Activated CD4-positive, alpha-beta T cell treated with anti-CD3 and anti-CD28 coated beads, Interleukin-2, amount 10 ng/mL, durations not matched to agents 7 days and 5 days (primary cell): ENCODE measurements at places on chromosomes 4 and X. TPM values are rescaled to one million over a fixed set of nuclear protein-coding genes. Genes with fewer than 3 reads are reported as not detected.

PTTG2 gene
- total RNA-seq, result 2.2 TPM

DNA sequence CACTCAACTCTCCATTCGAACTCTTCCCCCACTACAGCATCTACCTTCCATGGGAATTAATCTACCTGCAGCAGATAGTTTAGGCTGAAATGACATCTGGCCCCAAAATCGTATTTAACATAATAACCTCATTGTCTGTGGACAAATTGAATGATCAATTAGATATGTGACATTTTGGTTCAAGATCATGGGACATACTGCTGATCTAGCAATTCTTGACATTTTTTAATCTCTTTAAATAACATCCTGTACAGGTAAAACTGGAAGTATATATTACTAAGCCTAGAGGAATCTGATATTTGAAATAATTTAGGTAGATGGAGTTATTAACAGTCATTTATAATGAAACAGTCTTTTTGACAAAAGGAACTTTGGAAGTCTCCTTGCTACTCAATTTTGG, 702.5 kb downstream of the NLGN4X start:
- no peaks in the 10 kb centered on the region for H3K36me3 ChIP-seq
- H3K4me1 ChIP-seq, result no peaks in the 10 kb centered on the region
- no peak for DNase-seq
- no peaks in the 10 kb centered on the region for H3K27me3 ChIP-seq
- H3K27ac ChIP-seq, result no peak overlapping the region

DNA sequence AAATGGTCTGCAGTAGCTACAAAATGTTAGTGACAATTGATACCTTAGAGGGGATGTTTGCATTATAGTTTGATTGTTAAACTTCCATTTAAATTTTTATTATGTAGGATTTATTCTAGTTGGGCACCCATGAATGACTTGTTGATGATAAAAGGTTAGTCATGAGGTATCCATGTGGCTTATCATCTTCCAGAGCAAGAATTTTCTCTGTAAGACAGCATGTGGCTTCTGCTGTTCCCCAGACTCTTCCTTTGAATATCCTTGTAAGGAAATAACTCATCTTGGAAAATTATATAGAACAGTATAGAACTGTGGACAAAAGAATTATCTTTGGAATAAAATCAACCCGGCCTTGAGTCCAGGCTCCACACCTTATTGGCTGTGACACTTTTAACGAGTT, 40.1 kb upstream of the KLHL8 start:
- DNase-seq, result no peak
- H3K36me3 ChIP-seq, result no peaks in the 10 kb centered on the region
- no peak overlapping the region for H3K4me3 ChIP-seq
- H3K27me3 ChIP-seq, result peaks cover 3% of the 10 kb centered on the region

DNA sequence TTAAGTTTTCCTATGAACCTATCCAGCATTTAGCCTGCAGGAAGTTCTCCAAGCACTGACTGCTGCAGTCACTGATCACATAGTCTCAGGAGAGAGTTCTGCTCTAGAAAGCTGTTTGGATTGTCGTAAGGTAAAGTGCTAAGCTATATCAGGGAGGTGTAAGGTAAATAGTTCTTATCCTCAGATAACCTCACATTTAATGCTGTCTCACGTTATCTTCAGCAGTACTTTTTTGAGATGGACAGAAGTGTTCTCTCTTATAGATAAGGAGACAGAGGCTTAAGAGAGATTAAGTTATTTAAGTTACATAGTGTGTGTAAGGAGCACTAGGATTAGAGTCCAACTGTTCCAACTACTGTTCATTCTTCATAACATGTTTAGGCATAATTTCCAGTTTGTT, 77.9 kb downstream of the STIM2 start:
- H3K27me3 ChIP-seq, result no peaks in the 10 kb centered on the region
- no peak overlapping the region for H3K4me3 ChIP-seq
- H3K36me3 ChIP-seq, result peaks cover 10% of the 10 kb centered on the region

GRCh38 chrX:130083656-130084382, 26.5 kb downstream of the ELF4 start:
- H3K27me3 ChIP-seq, result no peaks in the 10 kb centered on the region
- peaks cover 39% of the 10 kb centered on the region for H3K36me3 ChIP-seq
- peaks cover 76% of the 10 kb centered on the region for H3K4me1 ChIP-seq
- H3K4me3 ChIP-seq, result peak overlapping the region; percentile 78
- peak overlapping the region; percentile 94 for H3K27ac ChIP-seq

DNA sequence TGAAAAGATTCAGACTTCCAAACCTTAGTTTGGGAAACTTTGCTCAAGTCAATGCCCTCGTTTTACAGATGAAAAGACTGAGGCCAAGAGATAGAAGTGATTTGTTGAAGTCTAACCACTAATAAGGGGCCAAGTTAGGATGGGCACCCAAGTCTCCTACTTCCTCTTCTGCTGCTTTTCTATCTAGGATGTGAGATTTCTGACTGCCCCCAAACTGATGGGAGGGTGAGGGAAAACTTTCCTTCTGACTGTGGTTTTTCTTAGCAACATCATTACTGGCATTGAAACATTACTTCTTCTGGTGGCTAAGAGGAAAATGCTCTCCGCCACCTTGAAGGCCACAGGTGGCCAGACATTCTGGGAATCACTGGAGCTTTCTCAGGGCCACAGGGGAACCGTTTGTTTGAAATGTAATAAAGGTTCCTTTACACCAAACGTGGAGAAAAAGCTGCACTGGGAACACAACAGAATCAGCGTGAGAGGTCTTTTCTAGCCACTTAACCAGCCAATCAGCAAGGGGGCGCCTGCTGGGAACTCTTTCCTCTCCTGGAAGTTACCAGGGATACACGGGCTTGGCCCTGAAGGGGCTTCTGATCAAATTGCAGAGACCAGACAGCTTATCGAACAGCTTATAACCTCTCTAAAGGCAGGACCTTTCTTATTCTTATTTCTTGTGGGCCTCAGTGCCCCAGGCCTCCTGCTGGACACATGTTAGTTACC, 115.9 kb upstream of the TEX13D start:
- peak overlapping the region; percentile 61 for H3K4me3 ChIP-seq
- H3K27me3 ChIP-seq, result no peaks in the 10 kb centered on the region
- peaks cover 8% of the 10 kb centered on the region for H3K36me3 ChIP-seq
- H3K27ac ChIP-seq, result peak overlapping the region; percentile 93
- peaks cover 81% of the 10 kb centered on the region for H3K4me1 ChIP-seq

DNA sequence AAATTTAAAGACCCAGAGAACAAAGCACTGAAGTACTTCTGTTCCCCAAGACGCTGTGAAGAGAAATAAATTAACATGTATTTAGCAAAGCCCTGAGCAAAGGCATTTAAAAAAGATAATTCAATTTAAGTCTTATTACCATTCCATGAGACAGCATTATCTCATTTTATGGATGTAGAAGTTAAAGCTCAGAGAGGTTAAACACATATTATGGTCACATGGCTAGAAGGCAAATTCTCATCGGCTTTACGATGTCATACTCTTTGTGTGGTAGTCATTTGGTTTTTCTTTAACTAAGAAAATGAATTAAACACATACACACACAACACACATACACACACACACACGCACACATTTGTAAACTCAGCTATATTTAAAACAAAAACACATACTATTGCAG, 262.7 kb downstream of the HS3ST1 start:
- no peaks in the 10 kb centered on the region for H3K4me1 ChIP-seq
- H3K4me3 ChIP-seq, result no peak overlapping the region
- H3K27me3 ChIP-seq, result no peaks in the 10 kb centered on the region
- DNase-seq, result no peak
- no peaks in the 10 kb centered on the region for H3K36me3 ChIP-seq

ZFP92 gene
- 0.60 TPM for total RNA-seq

WNK3 gene
- total RNA-seq, result 0.07 TPM

DNA sequence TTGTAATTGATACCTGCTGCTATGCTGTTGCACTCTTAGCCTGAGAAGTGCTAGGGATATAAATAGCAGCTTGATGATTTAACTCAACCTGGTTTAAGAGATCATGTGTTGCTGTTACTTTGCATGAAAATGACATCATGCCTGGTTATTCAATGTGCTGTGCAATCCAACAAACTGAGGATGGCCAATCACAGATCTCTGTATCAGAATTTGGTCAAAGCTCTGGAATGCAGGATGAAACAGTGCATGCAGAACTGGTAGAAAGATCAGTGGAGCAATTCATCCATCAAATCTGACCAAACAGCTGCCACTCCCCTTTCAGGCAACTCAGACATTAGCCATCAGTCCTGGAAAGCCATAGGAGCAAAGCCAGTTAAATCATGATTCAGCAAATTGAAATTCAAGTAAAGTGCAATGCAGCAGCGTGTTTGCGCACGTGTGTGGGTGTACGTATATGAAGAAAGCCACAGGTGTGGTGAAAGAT, 160.3 kb upstream of the RASGEF1B start:
- H3K4me3 ChIP-seq, result no peak overlapping the region
- DNase-seq, result no peak
- H3K27me3 ChIP-seq, result no peaks in the 10 kb centered on the region
- no peaks in the 10 kb centered on the region for H3K36me3 ChIP-seq
- no peak overlapping the region for H3K27ac ChIP-seq

RIBC1 gene
- total RNA-seq, result 1.1 TPM

- DNase-seq, result peak; percentile 87
- H3K4me1 ChIP-seq, result peaks cover 24% of the 10 kb centered on the region
- H3K36me3 ChIP-seq, result peaks cover 3% of the 10 kb centered on the region
- H3K4me3 ChIP-seq, result peak within 1 kb of the TSS; percentile 88
- H3K27me3 ChIP-seq, result no peaks in the 10 kb centered on the region
Observed at GRCh38 chrX:53093748-53094581, at the start of gene KANTR. TSS of gene KANTR (plus strand) at chrX:53094142. CDS start at chrX:53124273, 30,131 bp downstream.

- H3K36me3 ChIP-seq, result no peaks in the 10 kb centered on the region
- DNase-seq, result no peak
- H3K4me3 ChIP-seq, result no peak overlapping the region
- no peaks in the 10 kb centered on the region for H3K4me1 ChIP-seq
- no peak overlapping the region for H3K27ac ChIP-seq
- H3K27me3 ChIP-seq, result peaks cover 2% of the 10 kb centered on the region
Observed at GRCh38 chrX:54978448-54978847, 15.5 kb downstream of the PFKFB1 start.

- H3K27ac ChIP-seq, result no peak overlapping the region
- no peak overlapping the region for H3K4me3 ChIP-seq
- no peak for DNase-seq
- H3K27me3 ChIP-seq, result no peaks in the 10 kb centered on the region
- no peaks in the 10 kb centered on the region for H3K36me3 ChIP-seq
Observed at GRCh38 chr4:30429813-30430761, 290.1 kb upstream of the PCDH7 start.

DNA sequence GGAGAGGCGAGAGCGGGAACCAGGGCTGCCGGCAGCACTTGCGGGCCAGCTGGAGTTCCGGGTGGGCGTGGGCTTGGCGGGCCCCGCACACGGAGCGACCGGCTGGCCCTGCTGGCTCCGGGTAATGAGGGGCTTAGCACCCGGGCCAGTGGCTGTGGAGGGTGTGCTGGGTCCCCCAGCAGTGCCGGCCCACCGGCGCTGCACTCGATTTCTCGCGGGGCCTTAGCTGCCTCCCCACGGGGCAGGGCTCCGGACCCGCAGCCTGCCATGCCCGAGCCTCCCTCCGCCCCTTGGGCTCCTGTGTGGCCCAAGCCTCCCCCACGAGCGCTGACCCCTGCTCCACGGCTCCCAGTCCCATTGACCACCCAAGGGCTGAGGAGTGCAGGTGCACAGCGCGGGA, 25.2 kb upstream of the KIT start:
- no peak overlapping the region for H3K27ac ChIP-seq
- H3K27me3 ChIP-seq, result peaks cover 6% of the 10 kb centered on the region
- peaks cover 6% of the 10 kb centered on the region for H3K4me1 ChIP-seq
